ENCODE measurements at places on chromosomes 6 and 20.

GRCh38 chr6:118708055-118708454 lies 56.7 kb upstream of the CEP85L start:
- DNase-seq, result no peak

- DNase-seq, result no peak
Observed at GRCh38 chr6:97501853-97502252, 218.8 kb upstream of the MMS22L start.

- DNase-seq, result no peak
Observed at GRCh38 chr6:40901322-40902055, 137.5 kb downstream of the UNC5CL start.

DNA sequence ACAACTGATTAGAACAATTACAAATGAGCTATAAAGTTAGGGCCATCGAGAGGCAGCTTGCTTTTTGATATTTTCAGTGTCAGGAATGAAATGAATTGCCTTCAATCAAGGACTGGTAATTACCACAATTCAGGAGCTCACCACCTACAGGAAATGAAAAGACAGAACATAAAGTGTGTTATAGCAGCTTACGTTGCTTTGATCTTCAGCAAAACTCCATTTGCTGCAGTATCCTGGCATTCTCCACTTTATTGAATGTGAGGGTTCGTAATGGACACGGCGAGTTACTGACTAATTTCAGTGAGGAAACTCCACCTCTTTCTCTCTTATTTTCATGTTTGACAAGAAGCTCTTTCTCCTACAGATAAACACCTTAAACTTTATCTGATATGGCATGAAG lies 440.0 kb upstream of the HSF2 start:
- DNase-seq, result no peak

DNA sequence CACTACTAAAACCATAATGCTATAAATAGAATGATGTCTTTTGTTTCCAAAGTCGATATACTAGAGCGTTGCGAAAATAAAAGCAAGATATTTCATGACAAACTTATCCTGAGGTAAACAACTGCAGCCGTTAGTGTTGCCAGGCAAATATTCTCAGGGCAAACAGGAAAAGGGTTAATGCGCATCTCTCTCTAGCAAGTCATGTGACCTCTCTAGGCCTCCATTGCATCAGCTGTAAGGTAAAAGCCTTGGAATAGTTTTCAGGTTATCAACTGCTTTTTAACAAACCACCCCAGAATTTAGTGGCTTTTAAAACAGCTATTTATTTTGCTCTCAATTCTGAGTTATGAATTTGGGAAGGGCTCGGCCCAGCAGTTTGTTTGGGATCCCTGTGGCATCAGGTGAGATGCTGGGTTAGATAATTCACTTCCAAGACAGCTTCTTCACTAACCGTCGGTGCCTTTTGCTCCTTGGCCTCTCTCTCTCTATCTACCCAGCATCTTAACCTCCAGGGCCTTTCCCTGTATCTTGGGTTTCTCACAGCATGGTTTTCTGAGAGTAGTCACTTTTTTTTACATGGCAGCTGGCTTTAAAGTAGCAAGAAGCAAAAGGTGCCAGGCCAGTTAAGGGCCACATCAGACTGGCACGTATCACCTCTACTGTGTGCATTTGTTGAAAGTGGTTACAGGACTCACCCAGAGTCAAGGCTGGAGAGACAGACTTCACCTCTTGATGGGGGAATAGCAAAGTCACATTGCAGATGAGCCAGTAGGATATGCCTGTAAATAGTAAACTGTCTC lies 39.2 kb upstream of the LTV1 start:
- DNase-seq, result no peak

- no peak for DNase-seq
Observed at GRCh38 chr6:43347021-43347420, 22.4 kb downstream of the ZNF318 start.

DNA sequence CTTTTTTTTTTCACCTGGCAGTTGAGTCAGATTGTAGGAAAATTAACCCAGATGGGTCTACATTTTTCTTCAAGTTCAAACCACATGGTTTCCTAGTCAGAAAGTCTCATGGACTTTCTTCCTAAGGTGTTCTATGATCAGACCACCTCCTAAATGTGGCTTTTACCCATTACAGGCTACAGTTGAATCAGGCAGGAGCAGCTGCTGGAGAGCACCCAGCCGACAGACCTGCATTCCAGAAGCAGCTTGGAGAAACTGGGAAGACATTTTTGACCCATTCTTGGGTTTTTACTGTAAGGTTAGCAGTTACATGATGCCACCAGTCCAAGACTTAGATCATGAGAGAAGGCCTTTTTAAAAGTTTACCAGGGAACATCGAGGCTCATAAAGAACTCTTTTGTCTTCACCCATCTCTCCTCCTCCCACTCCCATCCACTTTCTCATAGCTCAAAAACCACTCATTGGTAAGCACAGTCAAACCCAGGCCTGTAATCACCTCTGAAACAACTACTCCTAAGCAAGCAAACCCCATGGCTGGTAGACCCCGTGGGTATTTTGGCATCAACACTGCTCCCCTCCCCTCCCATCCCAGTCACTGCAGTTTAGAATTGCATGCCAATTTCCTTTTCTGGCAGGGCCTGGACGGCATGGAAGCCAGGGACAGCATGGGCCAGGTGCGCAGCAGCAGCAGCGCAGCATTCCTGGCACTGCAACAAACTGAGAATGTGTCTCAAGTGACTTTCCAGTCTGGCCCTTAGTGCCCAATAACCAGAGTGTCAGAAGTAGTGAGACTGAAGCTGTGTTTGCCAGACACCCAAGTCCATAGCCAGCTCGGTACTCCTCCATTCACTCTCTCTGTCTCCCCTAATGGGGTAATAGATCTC lies 113.7 kb downstream of the CLIC5 start:
- no peak for DNase-seq

GRCh38 chr6:52984247-52984646 lies 10.8 kb downstream of the GSTA4 start:
- DNase-seq, result no peak

DNA sequence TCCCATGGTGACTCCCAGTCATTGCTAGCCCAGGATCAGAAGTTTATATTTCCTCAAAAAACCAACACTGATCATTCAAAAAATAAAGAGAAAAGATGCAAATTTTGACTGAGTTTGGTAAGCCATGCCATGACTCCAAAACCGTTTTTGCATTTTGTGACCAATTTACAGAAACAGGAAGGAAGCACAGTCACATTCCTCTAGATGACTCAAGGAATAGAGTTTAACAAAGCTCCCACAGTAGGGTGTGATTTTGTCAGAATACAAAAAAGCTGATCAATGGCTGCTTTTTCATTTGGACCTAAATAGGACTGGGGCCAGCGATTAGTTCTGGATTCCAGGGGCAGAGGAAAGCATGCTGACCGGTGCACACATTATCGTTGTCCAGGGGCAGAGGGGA lies 179.4 kb upstream of the AFDN start:
- DNase-seq, result no peak

DNA sequence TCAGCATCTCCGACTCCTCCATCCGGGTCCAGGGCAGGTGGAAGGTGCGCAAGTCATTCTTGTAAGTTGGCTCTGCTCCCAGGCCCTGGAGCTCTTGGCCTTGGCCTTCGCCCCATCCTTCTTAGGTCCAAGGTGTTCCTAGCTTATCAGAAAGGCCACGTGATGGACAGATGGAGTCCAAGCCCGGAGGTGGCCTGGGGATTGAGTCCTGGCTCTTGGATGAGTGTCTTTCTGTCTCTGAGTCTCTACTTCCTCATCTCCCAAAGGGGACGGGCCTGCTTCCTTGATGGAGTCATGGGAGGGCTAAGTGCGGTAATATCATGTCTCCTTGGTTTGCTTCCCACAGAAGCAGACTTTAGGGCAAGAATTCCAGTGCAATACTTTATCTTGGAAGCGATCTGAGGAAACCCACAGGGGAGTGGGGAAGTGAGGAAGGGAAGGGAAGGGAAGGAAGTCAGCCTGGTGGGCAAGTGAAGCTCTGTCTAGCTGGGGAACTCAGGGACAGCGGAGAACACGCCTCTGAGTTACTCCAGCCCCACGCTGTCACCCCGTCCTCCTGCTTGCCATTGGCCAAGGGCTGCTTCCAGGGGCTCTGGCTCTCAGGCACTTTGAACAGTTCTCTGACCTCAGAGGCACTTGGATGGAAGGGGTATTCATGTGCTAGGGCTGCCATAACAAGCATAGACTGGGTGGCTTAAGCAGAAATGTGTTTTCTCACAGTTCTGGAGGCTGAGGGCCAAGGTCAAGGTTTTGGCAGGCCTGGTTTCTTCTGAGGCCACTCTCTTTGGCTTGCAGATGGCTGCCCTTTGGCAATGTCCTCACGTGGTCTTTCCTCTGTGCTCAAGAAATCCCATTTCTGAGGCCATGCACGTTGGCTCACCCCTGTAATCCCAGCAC lies 4.8 kb downstream of the LBP start:
- DNase-seq, result no peak

DNA sequence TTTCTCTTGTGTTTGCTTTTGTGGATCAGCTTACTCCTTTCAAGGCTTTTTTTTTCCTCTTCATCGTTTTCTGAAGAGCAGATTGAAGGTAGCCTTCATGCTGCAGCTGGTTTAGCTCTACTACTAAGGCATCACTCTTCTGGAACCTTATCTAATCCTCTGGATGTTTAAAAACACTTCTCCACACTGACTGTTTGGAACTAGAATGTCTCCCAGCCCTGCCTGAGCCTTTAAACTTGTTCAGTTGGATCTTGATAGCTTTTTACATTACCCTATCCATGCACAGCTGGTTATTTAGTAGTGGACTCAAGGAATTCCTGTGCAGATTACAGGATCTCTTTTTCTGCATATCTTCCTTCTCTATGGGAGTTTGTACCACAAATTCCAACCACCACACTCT lies 108.9 kb upstream of the ASCC3 start:
- no peak for DNase-seq
